ENCODE measurements at places on chromosomes 6 and 20.

GRCh38 chr6:72787391-72788031 lies 165.6 kb downstream of the KCNQ5 start:
- no peak for DNase-seq

DNA sequence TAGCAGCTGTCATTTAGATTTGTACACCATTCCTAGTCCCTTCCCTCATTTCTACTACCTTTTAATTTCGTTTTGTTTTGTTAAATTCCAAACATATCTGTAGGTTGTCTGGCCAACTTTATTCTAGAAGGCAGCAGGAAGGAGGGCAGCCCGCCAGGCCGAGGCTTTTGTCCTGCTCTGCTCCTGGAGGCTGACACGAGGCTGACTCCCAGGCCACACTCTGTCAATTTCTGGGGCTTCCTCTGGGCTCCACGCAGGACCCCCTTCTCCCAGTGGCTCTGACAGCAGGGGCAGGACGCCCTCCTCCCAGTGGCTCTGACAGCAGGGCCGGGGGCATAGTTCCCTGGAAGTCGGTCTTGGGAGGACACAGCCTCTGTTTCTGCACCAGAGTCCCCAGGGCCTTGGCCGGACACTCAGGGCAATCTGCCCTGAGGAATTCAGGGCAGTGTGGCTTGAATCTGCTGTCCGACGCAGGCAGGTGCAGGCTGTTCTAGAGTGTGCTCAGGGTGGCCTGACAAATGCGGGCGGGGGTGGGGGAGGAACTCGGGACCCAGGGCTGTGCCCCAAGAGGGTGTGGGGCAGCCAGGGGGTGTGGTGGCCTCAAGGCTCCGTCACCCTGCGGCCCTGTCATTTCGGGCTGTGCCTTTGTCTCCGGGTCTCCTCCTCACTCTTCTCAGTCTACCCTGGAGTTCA lies 11.8 kb downstream of the SMOC2 start:
- DNase-seq, result no peak

- no peak for DNase-seq
These were observed 135.8 kb upstream of the FOXA2 start for GRCh38 chr20:22720206-22720605.

DNA sequence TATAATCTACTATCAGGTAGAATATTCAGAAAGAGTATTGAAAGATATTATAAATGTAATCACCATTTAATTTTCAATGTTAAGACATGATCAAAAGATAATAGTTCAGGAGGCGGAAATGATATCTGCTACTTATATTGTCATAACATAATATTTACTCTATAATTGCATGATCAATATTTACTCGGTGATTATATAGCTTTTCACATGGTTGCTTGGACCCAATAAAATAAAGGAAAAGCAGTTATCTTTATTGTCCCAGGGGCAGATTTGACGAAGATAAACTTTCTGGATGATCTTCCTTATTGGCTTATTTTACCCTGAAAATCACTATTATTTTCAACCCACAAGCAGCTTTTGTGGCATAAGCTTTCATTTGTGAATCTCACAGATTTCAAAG lies 350.4 kb downstream of the HACE1 start:
- DNase-seq, result no peak

- DNase-seq, result no peak
These were observed 96.9 kb downstream of the FAM120B start for GRCh38 chr6:170403451-170403850.

DNA sequence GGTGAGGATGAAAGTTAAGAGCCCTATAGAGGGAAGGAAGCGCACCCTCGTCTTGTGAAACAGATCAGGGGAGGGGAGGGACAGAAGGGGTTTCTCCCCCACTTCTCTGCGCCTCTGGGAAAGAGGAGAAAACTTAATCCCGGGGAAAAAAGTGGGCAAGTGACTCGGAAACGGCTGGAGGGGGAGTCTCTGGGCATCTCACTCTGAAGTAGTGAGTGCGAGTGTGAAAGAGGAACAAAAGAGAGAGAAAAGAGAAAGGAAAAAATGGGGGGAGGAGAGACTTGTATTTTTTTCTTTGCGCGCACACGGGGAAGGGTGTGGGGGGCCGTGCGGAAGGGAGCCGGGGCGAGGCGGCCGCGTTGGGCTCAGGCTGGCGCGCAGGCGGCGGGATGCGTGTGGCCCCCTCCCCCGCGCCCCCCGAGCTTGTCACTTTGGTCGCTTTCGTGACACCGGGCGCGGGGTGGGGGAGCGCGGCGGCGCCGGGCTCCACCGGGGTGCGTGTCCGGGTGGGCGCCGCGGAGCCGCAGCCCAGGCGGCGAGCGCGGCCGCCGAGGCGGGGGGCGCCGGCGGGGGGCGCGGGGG lies 454 bp downstream of the L3MBTL3 start:
- DNase-seq, result no peak

GRCh38 chr6:134002821-134003220 lies 49.6 kb downstream of the SLC2A12 start:
- no peak for DNase-seq

DNA sequence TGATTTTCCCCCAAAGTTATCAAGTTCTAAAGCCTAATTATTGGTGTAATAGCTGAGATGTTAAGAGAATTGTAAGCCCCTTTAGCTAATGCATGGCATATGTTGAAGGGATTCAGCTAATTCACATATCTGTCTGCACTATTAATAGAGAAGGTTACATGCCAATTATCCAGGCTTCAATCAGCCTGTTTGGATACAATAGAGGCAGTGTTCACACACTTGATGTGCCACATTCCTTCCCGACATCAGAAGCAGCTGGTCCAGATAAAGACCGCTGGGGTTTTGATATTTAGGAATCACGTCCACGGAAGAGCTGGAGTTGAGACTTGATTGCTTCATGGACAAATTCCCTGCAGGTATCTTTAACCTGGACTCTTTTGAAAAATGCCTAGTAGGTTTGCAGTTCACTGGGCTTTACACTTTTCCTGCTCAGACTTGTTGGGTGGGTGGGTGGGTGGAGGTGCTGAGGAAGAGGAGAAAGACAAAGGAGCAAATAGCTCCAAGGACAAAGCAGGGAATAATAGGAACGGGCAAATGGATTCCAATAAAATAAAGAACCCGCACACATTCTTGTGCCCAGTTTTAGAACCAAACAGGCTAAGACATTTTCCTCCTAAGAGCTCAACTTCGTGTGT lies 142.6 kb upstream of the ZNF217 start:
- no peak for DNase-seq

GRCh38 chr6:168496139-168496996 lies 55.4 kb downstream of the SMOC2 start:
- DNase-seq, result no peak

GRCh38 chr6:154167126-154167525 lies 128.1 kb downstream of the OPRM1 start:
- DNase-seq, result no peak

DNA sequence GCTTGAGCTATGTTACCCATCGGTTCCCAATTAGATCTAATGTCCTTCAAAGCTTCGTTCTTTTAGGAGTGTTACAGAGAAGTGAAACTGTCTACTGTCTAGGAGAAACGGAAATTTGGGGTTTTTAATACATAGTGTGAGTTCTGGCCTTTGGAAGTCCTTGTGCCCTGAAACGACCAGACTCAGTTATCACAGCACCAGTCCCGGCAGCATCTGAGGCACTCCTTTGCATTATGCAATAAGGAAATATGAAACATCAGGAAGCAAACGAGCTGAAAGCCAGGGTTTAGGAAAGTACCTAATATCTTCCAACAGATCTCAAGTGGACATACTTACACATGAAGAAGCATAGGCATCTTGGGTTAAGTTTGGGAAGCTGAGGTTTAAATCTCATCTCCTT lies 61.8 kb upstream of the ADGRF1 start:
- DNase-seq, result no peak

- no peak for DNase-seq
These were observed 517.8 kb downstream of the PKHD1 start for GRCh38 chr6:51569594-51569993.

DNA sequence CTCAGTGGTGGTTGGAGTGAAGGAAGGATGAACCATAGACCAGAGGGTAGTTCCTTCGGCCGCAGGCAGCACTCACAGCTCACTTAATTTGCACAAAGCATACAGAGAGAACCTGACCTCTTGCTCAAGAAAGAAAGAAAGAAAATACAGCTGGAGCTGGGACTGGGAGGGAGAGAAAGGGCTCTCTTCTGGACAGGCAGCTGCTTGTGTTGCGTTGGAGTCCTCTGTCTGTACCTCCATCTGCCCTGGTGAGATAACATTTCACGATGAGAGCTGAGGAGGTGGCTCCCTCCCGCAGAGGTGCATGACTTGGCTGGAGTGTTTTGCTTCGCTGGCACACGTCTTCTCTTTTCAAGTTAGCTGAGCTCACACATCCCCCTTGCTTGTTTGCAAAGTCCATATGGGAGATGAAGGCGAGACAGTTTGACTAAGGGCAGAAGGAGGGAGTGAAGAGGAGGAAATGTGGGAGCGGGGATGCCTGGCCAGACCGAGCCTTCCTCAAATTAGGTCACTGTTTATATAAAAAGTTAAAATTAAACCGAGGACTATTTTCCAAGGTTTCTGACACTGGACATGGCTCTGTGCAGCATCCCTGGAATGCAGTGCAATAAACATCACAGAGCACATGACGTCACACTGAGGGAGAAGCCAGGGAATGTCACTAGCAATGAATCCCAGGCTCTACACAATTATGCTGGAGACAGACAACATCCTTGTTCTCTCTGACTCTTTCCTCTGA lies 359.4 kb downstream of the CD83 start:
- DNase-seq, result no peak

DNA sequence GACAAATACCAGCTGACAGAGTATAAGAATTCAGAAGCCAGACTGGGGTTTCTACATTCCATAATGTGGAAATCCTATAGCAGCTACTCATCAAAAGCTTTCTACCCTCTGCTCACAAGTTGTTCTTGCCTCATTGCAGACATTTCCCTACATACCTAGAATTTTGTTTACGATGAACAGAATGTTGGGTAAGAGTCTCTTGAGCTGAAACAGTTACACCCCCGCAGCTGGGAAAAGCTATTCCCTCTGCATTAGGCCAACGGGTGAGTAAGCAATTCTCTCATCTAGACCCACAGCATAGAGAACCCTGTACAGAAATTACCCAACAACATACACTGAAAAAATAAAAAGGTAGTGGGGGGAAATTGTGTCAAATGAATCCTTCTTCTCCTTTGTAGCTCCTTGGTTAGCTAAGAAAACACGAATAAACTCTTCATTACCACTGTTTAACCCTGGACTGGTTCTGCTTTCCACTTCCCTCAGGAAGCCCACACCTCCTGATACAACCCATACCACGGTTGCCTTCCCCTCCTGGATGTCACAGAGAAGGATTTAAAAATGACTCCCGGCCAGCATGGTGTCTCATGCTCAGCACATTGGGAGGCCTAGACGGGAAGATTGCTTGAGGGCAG lies 215.0 kb upstream of the SHLD1 start:
- no peak for DNase-seq

GRCh38 chr6:1039191-1039590 lies 272.7 kb upstream of the FOXQ1 start:
- DNase-seq, result no peak

GRCh38 chr6:113953346-113953745 lies 17.6 kb downstream of the HDAC2 start:
- no peak for DNase-seq

Measured in stimulated activated CD8-positive, alpha-beta memory T cell treated with anti-CD3 and anti-CD28 coated beads, Interleukin-7, amount 100 ng/mL, for 1 hour (primary cell).